ENCODE measurements at places on chromosomes 2 and 18.

DNA sequence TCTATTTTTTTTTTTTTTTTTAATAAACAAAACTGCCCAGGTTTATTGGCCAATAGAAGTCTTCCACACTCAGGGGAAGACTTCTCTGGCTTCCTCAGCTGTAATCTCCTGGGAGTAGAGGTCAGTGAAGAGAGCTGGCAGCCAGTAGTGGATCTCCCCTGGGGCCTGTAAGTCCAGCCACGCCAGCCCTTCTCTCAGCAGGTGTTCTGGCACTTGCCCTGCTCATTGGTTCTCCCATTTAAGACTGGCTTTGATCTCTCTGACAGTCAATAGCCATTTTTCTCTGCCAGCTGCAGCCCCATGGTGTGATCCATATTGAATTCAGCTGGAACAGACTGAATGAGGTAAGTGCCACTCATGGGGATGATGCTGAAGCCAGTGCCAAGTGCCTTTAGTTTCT is 170.6 kb upstream of the SPHKAP start:
- DNase-seq, result no peak

GRCh38 chr2:183024339-183025095 is 13.7 kb downstream of the NCKAP1 start:
- no peak for DNase-seq

DNA sequence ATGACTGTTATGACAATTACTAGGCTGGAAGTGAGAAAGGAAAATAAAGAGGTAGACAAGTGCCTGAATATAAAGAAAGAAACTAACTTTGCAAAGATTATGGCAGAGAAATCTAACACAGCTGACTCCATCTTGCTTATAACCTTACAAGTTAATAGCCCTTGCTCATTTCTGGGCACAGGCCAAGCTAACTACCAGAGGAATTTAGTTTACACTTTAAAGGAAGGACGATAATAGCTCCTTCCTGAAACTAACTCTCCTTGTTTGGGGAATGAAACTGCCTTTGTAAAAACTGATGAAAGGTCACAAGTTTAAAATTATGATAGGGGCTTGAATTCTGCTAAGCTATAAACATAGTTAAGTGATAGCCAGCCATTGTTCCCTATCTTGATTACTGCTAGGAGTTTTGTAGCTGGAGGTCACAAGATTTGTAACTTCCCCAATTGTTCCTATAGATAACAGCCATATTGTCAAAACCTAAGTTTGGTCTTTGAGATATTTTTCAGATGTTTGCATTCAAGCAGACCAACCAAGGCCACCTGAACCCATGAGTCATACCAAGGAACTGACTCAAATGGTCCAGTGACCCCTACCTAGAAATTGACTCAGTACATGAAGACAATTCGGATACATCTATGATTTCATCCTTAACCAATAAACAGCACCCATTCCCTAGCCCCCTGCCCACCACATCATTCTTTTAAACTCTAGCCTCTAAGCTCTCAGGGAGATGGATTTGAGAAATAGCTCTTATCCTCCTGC is 209.2 kb upstream of the LRATD1 start:
- DNase-seq, result no peak

GRCh38 chr2:216555274-216555673 is 56.6 kb downstream of the RPL37A start:
- peak; percentile 81 for DNase-seq

GRCh38 chr2:72915907-72916742 is 1.2 kb upstream of the EMX1 start:
- DNase-seq, result peak; percentile 91

- DNase-seq, result no peak
These were observed 79.1 kb upstream of the EPB41L3 start for GRCh38 chr18:5622905-5623304.

- DNase-seq, result no peak
These were observed 8.0 kb downstream of the ALPI start for GRCh38 chr2:232463701-232464543.

- DNase-seq, result peak; percentile 6
These were observed 521 bp downstream of the MYCN start for GRCh38 chr2:15940661-15941480.

DNA sequence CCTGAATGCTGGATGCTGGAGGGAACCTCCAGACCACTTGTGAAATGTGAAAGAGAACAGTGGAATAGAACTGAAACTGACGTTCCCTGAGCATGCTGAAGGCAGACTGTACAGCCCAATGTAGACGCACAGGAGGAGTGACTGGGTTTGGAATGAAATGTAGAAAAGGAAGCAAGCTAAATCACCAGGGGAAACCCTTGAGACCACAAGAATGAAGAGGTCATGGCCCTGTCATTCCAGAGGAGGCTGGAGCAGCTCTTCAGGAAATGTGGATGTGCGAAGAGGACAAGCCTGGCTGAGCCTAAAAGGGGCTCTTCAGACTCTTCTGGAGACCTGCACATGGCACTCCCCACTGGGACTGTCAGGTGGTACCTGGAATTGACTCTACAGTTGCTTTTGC is 118.5 kb upstream of the ALPP start:
- no peak for DNase-seq

- DNase-seq, result no peak
These were observed 40.1 kb downstream of the GTF3C3 start for GRCh38 chr2:196759378-196759706.

DNA sequence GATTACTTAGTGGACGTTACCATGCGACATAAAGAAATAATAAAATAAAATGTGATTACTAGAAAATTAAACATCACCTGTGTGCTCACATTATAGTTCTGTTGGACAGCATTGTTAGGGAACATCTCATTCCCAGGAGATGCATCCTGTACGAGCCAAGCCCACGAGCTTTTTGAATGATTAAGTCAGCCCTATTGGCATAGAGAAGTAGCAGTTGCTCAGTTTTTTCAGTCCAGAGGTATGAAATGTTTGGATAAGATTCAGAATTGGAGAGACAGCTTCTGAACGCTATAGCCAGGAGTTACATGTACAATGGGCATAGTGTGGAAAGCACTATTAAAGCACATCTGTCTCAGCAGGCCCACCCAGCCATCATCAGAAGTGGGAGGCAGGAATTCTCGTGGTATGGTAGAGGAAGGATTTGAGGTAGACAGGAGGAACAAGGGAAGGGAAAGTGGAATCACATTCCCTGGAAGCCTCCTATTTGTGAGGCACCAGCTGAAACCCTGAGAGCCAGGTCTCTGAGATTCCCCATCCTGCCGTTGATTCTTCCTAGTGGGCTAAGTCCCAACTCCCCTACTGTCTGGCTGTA is 8.6 kb downstream of the SPATS2L start:
- no peak for DNase-seq

- DNase-seq, result no peak
These were observed 7.0 kb downstream of the USP34 start for GRCh38 chr2:61463769-61464475.

DNA sequence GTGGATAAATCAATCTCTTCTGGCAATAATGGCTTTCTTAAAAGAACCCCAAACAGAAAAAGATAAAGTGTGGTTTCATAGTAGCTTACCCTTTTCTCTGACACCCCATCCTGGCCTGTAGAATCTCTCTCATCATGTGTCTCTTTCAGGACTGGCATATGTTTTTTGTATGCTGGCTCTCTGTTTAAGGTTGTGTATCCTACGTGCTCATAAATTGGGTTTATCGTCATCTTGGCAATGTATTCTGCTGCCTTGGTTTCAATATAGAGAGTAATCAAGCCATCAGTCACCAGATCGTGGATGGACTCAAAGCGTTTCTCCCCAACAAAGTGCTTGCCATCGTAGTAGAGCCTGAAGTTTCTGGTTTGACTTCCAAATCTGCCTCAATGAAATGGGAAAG is 113.5 kb upstream of the CHRNA1 start:
- no peak for DNase-seq

- no peak for DNase-seq
These were observed 1.9 kb upstream of the FBXO41 start for GRCh38 chr2:73286134-73286655.

DNA sequence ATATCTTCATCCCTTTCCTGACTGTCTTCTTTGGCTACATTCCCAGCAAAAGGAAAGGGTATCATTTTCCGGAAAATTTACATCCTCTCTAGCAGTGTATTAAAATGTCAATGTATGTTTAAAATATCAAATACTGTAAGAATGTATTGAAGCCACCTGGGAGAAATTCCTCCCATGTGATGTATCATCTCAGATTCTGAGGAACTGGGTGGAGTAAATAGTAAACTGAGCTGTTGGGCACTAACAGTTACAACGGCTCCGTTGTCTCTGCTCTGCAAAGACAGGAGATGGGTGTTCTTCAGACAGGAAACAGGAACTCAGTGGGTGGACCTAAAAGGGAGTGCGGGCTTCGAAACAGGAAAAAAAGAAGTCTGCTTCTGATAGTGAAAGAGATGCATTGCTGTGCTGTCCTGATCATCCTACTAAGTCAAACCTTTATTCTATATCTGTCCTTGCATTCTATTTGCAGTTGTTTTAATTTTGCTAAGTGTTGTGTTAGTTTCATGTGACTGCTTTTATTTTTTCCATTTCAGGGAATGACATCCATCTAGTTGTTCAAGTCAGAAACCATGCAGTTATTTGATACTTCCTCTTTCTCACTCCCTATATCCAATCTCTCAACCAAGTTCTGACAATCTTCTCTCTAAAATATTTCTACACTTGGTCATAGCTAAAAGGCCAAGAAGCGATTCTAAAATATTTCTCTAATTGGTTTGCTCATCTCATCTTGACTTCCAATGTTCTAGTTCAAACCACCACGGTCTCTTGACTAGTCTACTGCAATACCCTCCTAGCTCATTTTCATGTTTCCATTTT is 19.4 kb downstream of the DOK1 start:
- DNase-seq, result no peak

- no peak for DNase-seq
These were observed 1006.1 kb upstream of the CELF4 start for GRCh38 chr18:38571651-38572050.

DNA sequence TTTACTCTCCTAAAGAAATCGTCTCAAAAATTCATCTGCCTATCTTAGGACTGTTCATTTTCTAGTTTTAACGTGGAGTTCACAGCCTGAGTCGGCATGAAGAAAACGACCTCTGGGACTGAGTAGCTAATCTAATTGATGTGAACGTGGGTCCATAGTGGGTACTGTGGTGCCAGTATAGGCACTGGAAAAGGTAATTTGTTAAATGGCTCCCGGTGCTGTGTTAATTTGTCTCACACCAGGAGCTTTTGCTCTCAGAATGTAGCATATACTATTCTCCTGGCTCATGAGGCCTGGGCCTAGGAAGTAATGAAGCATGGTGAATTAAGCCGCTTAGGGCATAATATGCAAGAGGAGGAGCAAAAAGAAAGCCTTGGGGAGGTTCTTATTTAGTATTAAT is 414.4 kb upstream of the NXPH2 start:
- DNase-seq, result no peak

GRCh38 chr18:28177828-28178635 is 1.1 kb upstream of the CDH2 start:
- no peak for DNase-seq

DNA sequence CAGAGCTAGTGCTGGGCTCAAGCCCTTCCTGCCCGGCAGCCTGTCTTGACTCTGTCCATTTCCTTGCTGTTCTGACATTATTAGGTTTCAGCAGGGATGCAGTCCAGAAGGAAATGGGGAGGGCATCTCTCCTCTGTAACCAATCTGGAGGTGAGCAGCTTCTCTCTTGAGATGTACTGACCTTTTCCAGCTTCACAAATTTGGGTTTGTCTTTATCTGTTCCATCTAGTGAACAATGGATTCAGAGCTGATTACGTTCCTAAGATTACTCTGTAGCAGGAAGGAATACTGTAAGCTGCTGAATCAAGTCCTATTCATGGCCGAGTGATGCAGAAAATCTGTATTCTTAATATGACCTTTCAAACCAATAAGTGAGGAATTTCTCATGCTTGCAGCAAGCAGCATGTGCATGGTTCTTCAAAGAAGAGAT is 11.0 kb downstream of the PLA2R1 start:
- no peak for DNase-seq

- no peak for DNase-seq
These were observed 119.0 kb upstream of the ALKAL2 start for GRCh38 chr2:406876-407275.

DNA sequence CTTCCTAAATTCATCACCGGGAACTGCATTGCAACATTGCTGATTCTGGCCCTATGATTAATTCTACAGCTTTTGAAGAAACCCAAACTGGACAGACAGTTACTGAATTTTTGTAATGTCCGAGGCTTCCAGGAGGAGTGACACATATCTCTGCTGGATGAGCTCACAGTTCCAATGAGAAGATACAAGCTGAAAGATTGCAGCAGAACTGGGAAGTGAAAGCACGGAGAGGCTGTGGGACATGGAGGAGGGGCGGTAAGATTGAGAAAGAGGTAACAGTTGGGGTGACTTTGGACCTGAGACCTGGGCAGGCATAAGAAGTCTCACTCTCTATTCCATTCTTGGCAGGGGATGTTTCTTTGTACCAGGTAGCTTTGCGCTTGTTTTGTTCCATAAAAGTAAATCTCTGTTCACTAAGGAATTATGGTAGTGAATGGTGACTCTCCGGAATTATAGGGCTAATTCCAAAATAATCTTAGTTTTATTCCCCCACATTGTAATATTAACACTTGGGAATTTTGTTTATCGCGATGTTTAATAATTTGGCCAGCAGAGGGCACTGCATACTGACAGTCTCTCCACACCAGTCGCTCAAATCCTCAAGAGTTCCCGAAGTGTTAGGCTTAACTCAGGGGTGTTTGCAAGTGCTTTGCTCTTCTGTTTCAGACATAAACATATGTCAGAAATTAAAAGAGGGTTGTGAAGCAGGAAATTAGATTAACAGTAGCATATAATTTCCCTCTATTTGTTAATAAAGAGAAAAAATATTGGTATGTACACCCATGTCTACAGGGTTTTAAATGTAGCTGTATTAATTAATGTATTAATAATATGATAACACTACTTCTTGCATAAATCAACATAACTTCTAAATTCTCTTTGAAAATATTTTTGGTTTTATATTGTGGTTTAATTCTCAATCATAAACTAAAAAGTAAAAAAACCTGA is 201.4 kb downstream of the SOCS6 start:
- DNase-seq, result no peak

DNA sequence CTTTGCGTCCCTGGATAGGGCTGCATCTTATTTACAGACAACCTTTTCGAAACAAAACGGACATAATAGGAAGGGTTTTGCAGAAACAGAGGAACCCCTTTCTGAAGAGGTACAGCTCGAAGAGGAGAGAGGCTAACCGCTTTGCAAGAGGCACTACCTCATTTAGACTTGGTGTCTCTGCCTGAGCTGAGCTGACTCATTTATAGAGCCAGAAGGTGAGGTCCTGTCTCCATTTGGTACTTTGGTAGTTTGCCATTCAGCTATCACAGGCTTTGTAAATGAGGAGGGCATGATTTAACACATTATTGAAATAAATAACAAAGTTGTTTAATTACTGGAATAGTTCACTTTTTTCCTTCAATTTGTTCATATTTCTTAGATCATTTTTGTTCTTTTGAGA is 2.2 kb upstream of the NXPH2 start:
- DNase-seq, result no peak

GRCh38 chr18:21345840-21346239 is 103.8 kb downstream of the GREB1L start:
- no peak for DNase-seq

- DNase-seq, result no peak
These were observed 1.2 kb downstream of the CBLN2 start for GRCh38 chr18:72542984-72543356.

GRCh38 chr2:120314690-120315366 is 31.1 kb upstream of the INHBB start:
- no peak for DNase-seq

GRCh38 chr2:190913725-190914124 is 33.1 kb downstream of the GLS start:
- DNase-seq, result no peak

- DNase-seq, result no peak
These were observed 69.7 kb upstream of the DAPL1 start for GRCh38 chr2:158725441-158725891.

GRCh38 chr2:14661163-14661562 is 28.6 kb downstream of the LRATD1 start:
- DNase-seq, result no peak

Data from upper lobe of left lung (tissue), 6 donors.